ENCODE measurements at places on chromosomes 6 and 20.

DNA sequence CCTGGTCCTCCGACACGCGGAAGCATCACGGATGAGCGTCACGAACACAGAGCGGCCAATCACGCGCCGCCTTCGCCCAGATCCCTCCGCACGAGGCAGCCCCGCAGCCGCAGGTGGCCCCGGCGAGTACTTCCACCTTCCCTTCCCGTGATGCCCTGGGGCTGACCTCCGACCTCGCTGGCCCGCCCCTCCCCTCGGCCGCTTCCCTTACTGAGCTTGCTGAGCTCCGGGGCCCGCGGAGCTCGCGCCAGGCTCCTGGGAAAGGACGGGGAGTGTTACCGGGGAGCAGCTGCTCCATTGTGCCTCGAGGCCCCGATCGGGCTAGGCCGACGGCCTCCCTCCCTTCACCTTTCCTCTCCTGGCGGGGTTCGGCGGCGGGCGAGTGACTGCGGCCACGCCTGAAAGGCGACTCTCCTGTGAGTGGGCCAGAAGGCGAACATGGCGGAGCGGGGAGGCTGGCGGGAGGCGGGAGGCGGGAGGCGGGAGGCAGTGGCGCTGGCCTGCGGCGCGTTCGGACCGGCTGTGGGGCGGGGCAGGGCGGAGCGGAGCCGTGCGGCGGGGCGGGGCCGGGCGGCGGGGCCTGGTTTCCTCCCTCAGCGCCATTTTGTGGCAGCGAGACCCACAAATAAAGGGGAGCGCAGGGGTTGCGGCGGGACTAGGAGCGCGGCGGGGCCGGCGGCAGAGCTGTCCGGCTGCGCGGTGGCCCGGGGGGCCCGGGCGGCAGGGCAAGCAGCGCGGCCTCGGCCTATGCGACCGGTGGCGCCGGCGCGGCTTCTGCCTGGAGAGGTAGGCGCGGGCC lies at the start of gene WTAP:
Gene WTAP (plus strand): TSS at position 589 of the 799 bp plus-strand sequence. CDS start 8,760 bp downstream, outside the sequence.
- DNase-seq: peak; percentile 84

DNA sequence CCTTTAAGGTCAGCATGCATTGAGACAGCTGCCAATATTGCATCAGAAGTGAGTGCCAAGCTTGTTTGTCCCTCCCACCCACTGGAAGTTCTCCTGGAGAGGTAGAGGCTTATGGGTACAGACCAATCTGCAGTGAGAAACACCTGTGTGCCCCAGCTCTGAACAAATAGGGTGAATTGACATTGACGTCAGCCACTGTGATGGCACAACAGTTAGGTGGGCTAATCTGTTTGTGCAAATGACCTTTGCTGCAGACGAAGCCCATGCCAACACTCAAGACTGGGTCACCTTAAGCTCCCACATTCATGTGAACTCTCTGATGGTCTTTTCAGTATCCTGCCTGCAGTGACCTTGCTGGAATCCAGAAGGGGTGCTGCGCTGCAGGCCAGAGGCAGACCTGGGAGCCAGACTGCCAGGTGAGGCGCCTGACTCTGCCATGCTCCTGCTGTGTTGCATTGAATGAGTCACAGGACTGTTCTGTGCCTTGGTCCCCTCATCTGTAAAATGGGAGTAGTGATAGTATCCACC lies 99.9 kb downstream of the ALDH8A1 start:
- DNase-seq: no peak

GRCh38 chr6:52904562-52905279 lies 4.8 kb downstream of the GSTA3 start:
- DNase-seq: no peak

GRCh38 chr20:15111654-15112053 lies 774.2 kb upstream of the FLRT3 start:
- no peak for DNase-seq

- DNase-seq: no peak
Observed at GRCh38 chr6:149170564-149171452, 146.7 kb upstream of the TAB2 start.

DNA sequence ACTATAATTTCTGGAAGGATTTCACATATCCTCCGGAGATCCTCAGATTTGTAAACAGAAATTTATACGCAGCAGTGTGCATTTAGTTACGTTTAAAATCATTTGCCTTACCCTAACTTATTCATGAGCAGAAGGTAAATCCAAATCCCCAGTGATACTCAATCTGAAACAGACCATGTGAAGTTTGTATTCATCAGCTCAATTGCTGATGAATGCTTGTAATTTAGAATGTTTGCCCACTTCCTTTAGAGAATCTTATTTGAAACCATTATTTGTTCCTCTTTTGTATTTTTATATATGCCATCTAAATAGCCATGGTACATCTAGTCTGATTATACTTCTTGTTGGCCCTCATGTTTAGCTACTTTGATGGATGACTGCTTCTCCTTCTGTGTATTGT lies 15.4 kb downstream of the TAAR1 start:
- no peak for DNase-seq

DNA sequence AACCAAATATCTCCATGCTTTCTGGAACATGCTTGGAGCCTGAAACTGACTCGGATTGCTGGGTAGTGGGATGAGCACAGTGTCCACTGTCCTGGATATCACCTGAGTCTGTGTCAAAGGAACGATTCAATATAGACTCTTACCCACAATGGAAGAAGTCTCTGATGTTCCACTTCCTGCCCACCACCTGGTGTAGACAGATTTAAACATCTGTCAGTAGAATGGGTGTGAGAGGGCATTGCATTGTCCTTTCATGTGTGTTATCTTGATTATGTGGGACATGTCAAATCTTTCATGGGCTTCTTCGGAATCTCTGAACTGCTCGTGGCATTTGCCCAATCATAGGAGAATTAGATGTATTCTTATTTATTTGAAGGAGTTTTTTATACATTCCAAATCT lies 20.8 kb downstream of the ULBP3 start:
- DNase-seq: no peak

DNA sequence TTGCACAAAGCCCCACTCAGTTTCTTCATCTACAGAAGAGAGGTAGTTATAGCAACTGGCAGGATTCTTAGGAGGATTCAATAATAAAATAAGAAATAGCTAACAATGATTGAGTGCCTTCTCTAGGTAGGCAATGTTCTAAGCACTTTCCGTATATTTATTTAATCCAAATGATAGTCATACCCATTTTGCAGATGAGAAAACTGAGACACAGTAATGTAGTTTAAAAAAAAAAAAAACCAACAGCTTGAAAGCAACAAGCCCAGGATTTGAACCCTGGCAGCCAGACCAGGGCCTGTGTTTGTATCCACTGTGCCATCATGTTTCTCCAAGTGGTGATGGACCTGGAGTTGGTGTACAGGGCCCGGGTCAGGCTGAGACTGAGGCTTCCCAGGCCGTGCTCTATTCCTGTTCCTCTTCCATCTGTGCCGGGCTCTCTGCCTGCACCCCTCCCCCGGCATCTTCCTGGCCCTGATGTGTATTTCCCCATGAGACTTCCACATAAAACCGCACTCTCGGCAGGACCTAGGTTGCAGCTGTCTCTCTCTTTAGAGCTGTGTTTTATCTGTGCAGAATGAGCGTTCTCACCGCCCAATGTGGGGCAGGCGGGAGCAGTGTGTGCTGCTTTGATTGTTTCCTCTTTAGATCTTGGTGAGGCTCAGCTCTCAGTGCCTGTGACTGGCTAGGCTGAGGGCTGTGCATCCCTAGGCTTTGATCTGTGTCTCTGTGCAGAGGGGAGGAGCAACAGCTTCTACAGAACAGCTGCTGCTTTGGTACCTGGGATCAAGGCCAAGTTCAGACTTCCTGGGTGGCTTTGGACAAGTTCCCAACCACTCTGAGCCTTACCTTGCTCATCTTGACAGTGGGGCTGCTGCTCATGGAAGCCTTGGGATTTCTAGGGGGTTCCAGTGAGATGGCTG lies 49.5 kb downstream of the TOX2 start:
- no peak for DNase-seq

- DNase-seq: no peak
Observed at GRCh38 chr6:19337101-19337500, 500.1 kb upstream of the ID4 start.

DNA sequence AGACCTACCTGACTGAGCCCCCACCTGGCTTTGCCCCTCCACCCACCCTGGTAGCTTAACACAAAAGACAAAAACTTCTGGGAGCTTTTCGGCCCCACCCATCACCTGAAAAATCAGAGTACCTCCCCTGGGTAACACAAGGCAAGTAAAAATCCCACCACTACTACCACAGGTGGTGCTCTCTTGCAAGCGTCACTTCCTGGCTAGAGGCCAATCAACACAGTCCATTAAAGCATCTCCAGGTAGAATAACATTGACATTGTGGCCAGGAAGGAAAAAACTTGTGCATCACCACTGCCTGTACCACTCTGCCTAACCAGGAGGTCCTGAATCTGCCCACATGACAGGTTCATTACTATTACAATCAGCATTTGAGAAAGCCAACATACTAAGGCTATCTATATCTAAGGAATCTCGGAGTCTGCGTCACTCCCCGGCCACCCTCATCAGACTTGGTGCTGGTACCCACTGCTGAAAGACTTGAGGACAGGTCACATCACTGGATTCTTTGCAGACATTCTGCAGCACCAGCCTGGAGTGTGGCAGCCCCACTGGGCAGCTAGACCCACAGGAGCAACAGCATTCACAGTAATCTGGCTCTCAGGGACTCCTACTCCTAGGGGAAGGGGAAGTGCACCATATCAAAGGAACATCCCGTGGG lies 125.9 kb downstream of the CDK19 start:
- no peak for DNase-seq

DNA sequence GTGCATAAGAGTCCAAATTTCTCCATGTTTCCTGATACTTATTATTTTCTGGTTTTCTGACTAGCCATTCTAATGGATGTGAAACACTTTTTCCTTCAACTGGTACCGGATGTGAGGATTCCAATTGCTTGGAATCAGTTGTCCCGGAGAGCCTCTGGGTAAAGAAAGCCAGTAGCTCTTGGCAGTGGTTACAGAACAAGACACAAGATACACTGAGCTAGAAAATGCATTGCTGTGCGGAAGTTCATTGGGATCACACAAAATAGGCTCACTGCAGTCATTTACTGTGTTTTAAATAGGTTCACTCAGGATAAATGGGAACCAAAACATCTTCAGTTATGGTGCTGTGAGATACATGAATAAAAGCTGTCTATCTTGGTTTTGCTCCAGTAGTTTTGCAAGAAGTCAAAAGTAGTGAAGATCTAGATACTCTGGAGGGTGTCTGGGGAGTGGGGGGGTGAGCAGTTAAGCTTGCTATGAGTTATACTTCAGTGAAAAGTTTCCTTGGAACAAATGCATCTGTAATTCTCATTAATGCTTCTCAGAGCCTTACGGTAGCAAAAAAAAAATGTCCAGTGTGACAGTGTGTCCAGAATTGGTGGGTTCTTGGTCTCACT lies 54.4 kb upstream of the RNF182 start:
- no peak for DNase-seq

DNA sequence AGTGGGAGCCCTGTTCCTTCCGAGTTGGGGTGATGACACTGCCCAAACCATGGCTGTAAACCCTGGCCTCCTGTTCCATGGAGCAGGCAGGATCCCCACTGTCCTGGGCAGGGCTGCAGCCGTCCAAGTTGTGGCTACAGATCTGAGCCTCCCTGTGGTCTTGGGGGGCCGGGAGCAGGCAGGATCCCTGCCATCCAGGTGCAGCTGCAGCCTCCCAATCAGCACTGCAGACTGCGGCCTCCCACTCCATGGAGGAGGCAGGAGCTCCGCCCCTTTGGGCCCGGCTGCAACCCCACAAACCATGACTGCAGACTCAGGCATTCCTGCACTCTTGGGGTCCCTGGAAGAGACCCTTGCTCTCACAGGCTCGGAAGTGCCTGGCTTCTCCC lies 872.1 kb upstream of the GJE1 start:
- DNase-seq: no peak

DNA sequence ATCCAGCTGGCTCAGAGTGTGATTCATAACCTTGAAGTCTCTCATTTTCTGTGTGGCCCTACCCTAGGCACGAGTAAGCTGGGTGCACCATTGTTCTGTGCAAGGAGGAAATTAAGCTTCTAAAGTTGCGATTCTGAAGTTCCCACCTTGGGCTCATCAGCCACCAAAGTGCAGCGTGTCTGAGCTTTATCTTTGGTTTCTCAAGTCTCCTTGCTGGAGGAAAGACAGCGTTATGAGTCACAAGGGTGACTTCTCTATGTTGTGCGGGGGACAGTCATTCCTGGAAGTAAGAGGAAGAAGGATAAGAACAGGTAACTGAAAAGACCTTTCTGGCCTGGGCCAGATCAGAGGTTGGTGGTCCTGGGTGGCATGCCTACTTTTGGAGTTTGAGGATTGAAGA lies 16.8 kb downstream of the MRAP2 start:
- DNase-seq: no peak

DNA sequence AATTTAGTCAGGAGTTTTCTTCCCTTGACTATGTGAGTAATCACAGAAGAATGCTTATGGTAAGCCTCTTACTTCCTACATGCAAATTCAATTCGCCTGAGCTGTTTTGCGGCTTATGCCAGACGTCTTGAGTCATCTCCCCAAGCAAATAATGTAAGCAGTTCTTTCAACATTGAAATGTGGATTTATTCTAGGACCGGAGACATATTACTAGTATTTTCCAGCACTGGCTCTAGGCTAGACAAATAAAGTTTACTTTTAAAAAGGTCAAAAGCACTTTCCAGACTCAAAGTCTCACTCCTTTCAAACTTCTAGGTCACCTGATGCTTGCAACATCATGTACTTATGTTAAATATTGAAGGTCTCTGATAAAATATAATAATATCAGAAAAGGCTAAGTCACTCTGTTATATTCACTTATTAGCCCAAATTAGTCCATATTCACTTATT lies 38.1 kb upstream of the NOX3 start:
- DNase-seq: peak; percentile 96

GRCh38 chr6:167100241-167100674 lies 22.6 kb upstream of the CCR6 start:
- DNase-seq: no peak

GRCh38 chr6:103534814-103535213 lies 1324.9 kb downstream of the HACE1 start:
- no peak for DNase-seq

- peak; percentile 90 for DNase-seq
Observed at GRCh38 chr6:72363844-72364740, 257.8 kb upstream of the KCNQ5 start.

- DNase-seq: no peak
Observed at GRCh38 chr6:150145427-150145826, 2.6 kb downstream of the PPP1R14C start.
